ENCODE measurements at places on chromosomes 3 and 15.

DNA sequence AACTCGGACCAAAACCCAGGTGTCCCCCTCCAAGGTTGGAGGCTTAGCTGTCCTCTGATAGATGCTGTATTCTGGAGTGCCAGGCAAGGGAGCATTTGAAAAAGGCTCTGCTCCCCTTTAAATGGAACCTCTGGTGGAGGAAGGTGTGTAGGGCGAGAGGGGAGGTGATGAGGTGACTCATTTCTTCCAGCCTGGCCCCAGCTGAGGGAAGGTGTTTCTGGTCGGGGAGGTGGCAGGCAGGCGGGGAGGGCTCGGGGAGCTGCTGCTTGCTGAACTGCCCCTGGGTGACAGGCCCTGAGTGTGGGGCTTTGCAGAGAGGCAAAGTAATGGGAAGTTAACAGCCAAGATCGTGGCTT lies 18.8 kb downstream of the PSTPIP1 start:
- DNase-seq: peak; percentile 78

DNA sequence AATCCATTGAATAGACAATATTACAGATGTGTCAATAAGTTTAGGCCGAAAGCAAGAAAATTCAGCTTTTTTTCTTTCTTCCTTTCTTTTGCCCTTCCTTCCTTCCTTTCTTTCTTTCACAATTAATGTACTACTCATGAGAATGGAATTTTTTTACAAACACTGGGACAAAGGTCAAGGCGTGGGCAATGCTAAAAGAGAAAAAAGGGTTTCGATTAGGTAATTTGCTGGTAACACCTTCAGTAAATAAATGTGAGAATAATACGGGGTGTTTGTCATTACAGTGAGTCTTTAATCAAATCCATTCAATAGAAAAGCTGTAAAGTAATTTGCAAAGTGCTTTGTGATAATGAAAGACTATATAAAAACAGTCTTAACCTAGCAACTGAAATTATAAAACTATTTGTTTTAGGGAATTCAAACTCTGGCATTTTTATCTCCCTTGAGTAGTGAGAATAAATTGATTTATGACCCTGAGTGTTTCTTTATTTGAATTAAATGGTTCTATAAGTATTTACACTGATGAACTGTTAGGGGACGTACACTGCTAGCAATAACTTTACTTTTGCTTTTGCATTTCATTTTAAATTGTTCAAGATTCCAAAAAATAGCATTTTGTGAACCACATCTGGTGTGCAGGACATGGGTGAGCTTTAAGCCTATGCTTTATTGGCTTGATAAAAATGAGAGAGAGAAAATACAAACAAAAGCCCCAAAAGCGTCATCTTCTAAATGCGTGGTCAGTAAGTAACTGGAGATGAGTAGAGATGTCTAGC lies 104.2 kb upstream of the THRB start:
- DNase-seq: no peak

DNA sequence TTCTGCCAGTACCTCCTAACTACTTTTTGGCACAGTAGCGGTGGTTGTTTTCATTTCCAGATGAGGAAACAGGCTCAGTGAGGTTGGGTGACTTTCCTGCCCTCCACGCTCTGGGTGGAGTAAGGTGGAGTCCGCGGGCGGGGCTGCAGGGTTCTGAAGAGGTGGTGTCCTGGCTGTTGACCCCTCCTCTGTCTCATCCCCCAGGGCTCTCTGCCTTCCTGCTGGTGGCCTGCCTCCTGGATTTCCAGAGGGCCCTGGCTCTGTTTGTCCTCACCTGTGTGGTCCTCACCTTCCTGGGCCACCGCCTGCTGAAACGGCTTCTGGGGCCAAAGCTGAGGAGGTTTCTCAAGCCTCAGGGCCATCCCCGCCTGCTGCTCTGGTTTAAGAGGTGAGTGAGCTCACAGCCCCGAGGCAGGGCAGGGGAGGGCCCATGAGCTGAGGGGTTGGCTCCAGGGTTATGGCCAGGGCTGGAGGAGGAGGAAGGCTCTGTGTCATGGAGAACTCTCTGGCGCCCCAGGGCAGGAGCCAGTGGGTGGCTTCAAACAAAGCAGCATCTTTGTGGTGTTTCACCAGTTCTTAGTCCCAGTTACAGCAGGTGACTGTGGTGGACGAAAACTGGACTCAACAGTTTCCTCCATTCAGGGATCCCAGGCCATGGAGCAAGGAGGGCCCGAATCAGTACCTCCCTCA lies 10.4 kb downstream of the SLC28A1 start:
- DNase-seq: no peak

- no peak for DNase-seq
Observed at GRCh38 chr15:44173813-44174212, 21.3 kb downstream of the FRMD5 start.

DNA sequence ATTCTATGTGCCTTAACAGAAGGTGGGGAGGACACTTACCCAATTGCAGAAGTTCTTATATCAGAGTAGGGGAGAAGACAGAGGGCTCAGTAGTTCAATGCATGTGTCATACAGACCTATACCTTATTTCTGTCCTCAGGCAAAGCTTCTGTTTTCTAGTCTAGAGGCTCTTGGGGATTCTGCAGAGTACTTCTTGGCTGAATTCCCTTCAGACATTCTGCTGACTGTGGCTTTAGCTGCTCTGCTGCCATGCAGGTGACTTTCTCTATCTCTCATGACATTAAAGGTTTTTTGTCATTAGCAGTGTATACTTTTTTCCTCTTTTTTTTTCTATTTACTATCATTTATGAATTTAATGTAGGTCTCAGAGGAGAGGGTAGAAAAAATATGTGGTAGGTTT lies 172.8 kb upstream of the PLSCR5 start:
- DNase-seq: no peak

- no peak for DNase-seq
Observed at GRCh38 chr3:27865731-27866130, 143.6 kb upstream of the EOMES start.

DNA sequence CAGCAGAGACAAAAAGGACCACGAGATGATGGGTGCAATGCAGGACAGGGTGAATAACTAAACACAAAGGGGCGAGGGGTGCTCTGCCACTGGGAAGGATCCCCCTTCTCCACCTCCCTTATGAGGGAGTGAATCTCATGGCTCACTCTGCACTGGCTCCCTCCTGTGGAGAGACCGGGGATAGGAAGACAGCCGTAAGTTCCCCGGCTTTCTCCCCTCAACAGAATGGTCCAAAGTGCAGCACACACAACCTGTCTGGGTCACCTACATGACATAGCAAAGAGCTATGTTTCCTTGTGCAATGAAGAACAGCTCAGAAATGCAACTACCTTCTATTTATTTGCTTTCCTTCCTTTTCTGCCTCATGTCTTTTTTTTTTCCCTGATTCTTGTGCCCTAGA lies 7.8 kb upstream of the ACSBG1 start:
- no peak for DNase-seq

- DNase-seq: no peak
Observed at GRCh38 chr3:78666470-78666800, 1101.4 kb downstream of the ROBO1 start.

- DNase-seq: no peak
Observed at GRCh38 chr3:141380279-141380678, 12.0 kb downstream of the ZBTB38 start.

- no peak for DNase-seq
Observed at GRCh38 chr3:11508346-11509172, 135.2 kb downstream of the VGLL4 start.

DNA sequence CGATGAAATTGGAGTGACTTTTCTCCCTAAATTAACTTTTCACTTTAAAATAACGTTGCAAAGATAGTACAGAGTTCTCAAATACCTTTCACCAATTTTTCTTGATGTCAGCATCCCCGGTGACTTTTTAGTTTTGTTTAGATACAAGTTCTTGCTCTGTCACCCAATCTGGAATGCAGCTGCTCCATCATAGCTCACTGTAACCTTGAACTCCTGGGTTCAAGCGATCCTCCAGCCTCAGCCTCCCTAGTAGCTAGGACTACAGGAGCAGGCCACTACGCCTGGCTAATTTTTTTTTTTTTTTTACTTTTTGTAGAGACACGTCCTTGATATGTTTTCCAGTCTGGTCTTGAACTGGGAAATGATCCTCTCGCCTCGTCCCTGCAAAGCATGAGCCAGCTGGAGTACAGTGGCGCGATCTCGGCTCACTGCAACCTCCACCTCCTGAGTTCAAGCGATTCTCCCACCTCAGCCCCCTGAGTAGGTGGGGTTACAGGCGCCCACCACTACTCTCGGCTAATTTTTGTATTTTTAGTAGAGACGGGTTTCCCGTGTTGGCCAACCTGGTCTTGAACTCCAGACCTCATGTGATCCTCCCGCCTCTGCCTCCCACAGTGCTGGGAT lies 747 bp downstream of the NSUN3 start:
- no peak for DNase-seq

- no peak for DNase-seq
Observed at GRCh38 chr3:117443014-117443413, 733.4 kb downstream of the TUSC7 start.

GRCh38 chr3:117398141-117398899 lies 688.7 kb downstream of the TUSC7 start:
- DNase-seq: no peak

DNA sequence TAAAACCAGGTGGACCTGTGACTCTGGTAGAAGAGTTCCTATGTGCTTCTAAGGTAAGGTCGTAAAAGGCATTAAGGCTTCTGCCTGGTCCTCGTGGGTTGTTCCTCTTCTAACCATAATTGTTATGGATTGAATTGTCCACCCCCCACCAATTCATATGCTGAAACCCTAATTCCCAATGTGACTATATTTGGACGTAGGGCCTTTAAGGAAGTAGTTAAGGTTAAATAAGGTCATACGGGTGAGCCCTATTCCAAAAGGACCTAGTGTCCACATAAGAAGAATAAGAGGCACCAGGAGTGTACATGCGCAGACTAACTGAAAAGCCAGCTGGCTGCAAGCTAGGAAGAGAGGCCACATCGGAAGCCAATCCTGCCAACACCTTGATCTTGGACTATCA lies 1.9 kb downstream of the ADPGK start:
- DNase-seq: no peak

- DNase-seq: peak; percentile 39
Observed at GRCh38 chr3:185308126-185308754, 54.4 kb upstream of the EHHADH start.

DNA sequence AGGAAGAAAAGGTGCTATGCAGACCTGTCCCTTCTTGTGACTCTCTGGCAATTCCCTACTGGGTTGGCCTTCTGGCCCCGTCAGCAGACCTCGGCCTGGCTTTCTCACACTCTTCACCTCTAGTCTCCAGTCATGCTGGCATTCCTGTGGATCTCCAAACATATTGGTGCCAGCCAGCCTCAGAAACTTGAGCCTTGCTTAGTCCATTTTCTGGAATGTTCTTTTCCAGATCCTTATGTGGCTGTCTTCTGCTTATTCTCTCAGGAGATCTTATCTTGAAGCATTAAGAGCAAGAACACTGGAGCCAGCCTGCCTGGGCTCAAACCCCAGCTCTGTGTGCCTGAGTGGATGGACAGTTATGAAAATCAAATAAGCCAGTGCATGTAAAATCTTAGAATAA lies 88.2 kb upstream of the NTRK3 start:
- DNase-seq: no peak

DNA sequence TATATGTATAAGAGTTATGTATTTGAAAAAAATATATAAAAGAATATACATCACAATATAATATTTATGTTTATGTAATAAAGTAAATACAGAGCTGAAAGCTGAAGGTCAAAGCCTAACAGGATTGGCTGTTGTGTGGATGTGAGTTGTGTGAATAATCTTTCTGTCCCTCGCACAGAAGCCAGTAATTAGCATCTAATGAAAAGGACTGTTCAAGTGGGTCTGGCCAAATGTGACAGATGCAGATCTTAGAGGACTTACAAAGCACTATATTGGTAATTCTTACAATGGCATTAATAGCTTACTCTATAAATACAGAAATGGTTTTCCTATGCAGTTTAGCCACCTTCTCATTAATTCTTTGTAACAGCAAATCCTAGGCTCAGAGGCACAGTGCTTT lies 2.4 kb downstream of the MKRN3 start:
- no peak for DNase-seq

GRCh38 chr15:86591994-86592735 lies 512.5 kb downstream of the AGBL1 start:
- no peak for DNase-seq
